ENCODE measurements at places on chromosomes 4 and X.

- DNase-seq: no peak
Observed at GRCh38 chr4:103994059-103994458, 274.3 kb upstream of the TACR3 start.

GRCh38 chr4:71050809-71051208, 57.4 kb downstream of the DCK start:
- no peak for DNase-seq

GRCh38 chrX:21638311-21638710, 19.8 kb downstream of the KLHL34 start:
- no peak for DNase-seq

- no peak for DNase-seq
Observed at GRCh38 chrX:123339221-123339905, 155.3 kb downstream of the GRIA3 start.

- DNase-seq: no peak
Observed at GRCh38 chr4:179361978-179362486, 1919.8 kb upstream of the AGA start.

DNA sequence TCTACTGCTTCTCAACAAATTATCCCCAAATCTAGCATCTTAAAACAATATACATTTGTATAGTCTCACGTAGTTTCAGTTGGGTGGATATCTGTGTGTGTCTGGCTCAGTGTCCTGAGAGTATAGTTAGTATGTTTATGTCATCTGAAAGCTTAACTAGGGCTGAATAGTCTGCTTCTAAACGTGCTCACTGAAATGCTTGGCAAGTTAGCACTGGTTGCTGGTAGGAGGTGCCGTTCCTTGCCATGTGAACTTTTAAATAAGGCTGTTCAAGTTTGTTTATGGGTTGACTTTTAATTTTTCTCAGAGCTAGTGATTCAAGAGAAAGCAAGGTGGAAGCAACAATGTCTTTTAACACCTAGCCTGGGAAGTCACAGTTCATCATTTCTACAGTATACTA, 1673.6 kb downstream of the PCDH7 start:
- no peak for DNase-seq

- no peak for DNase-seq
Observed at GRCh38 chr4:162841753-162842152, 324.9 kb downstream of the NAF1 start.

DNA sequence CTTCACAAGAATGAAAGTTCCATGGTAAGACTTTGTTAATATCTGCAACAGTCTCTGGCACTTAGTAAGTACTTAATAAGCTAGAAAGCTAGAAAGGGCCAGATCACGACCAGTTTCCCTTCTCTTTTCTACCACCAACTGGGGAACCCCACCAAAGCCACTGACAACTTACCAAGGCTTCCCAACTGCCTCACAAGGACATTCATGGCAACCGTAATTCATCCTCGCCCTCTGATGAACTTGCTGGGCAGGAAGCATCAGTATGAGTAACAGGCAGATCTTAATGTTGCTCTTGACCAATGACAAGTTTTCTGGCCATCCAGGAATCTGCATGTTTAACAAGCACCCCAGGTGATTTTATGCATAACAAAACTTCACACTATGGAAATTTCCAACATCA, 23.2 kb upstream of the ZCCHC13 start:
- DNase-seq: no peak

- DNase-seq: no peak
Observed at GRCh38 chr4:3330707-3331106, 37.9 kb downstream of the RGS12 start.

- DNase-seq: no peak
Observed at GRCh38 chr4:84263415-84263814, 235.7 kb downstream of the NKX6-1 start.

DNA sequence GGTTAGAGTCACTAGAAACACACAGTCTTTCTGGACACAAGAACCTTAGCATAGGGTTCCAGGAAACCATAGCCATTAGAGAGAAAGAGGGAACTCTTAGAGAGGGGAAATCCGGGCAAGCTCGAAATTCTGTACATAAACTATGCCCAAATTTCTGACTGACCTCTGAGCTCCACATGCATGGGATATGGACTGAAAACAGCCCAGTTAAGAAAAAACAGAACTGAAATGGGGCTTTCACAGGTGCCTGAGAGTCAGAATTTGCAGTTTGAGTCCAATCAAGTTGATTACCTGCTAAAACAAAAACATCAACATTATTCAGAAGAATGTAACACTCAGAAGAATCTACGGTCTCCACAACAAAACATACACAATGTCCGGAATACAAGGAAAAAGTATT, 13.1 kb downstream of the DCHS2 start:
- DNase-seq: no peak

GRCh38 chr4:3201718-3202702, 46.9 kb upstream of the MSANTD1 start:
- DNase-seq: peak; percentile 93

DNA sequence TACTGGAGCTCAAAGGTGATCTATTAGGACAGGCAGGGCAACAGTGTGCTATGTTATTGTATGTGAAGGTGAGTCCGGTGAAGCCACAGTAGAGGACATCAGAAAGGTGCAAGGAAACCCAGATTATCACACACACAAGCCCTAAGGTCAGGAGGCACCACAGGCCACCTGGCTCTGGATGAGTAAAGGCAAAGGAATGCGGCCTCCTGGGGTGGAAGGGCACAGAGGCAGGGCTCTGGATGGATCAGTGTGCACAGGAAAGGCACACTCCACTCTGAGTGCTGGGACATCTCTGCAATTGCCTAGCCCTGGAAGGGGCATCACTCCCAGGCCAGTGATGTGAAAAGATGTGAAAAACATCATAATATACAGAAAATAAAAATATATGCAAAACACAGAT, 683.5 kb downstream of the TRIML1 start:
- DNase-seq: no peak

GRCh38 chr4:63459329-63459728, 949.9 kb downstream of the TECRL start:
- DNase-seq: no peak

DNA sequence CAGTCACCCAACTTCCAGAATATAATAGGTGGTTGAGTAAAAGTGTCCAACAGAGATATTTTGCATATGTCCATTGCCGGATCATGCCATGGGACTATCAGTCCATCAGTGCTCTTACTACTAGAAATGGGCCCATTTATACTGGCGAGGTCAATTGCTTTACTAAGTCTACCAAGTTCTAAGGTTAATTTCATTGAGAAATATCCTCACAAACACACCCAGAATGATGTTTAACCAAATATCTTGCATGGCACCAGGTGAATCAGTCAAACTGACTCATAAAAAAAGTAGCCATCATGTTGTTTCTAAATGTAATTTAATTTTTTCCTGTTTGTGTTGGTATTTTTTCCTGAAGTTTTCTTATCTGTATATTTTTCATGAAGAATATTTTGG, 1217.0 kb downstream of the RAPGEF2 start:
- no peak for DNase-seq

DNA sequence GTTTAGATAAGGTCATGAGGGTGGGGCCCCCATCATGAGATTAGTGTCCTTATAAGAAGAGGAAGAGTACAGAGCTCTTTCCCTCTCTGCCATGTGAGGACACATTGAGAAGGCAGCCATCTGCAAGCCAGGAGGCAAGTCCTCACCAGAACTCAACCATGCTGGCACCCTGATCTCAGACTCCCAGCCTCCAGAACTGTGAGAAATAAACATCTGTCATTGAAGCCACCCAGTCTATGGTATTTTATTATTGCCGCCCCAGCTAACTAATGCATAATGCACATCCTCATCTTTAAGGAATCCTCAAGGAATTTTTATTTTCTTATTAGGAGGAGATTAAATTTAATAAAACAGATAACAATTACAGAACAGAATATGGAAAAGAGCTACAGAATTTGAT, 16.7 kb upstream of the EXOSC9 start:
- DNase-seq: no peak

DNA sequence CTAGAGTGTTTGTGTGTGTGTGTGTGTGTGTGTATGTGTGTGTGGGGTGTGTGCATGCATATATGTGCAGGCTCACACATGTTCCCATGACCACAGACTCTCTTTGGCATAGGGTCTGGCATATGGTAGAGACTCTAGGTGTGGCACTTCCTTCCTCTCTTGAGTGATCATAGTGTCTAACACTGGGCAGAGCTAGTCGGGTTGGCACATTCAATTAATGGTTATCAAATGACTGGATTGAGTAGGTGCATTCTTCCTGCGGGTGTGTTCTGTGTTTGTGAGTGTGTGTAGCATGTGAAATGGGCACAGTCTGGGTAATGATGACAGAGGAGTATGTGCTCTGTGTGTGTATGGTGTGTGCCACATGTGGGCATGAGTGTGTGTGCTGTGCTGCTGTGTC, 106.5 kb downstream of the EFNB1 start:
- no peak for DNase-seq

GRCh38 chr4:38124961-38125360, 164.8 kb downstream of the PTTG2 start:
- no peak for DNase-seq

DNA sequence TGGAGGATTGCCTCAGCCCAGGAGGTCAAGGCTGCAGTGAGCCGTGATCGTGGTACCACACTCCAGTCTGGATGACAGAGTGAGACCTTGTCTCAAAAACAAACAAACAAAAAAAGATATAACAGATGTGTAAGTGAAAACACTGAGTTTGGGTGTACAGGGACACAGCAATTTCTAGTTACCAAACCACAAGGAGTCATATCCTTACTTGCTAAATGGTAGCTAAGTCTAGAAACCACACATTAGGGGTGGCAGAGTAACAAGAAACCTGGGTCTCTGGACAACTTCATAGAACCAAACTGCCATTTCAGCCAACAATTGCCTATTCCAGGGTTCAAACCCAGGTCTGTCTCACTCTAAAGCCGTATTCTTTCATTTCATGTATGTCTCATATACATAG, 20.8 kb downstream of the PPEF2 start:
- no peak for DNase-seq

GRCh38 chrX:101057093-101057714, 5.3 kb upstream of the TRMT2B start:
- DNase-seq: no peak

GRCh38 chrX:72052415-72053090, 79.2 kb downstream of the RTL5 start:
- DNase-seq: no peak

- DNase-seq: no peak
Observed at GRCh38 chrX:19579485-19579884, 64.2 kb upstream of the MAP3K15 start.

DNA sequence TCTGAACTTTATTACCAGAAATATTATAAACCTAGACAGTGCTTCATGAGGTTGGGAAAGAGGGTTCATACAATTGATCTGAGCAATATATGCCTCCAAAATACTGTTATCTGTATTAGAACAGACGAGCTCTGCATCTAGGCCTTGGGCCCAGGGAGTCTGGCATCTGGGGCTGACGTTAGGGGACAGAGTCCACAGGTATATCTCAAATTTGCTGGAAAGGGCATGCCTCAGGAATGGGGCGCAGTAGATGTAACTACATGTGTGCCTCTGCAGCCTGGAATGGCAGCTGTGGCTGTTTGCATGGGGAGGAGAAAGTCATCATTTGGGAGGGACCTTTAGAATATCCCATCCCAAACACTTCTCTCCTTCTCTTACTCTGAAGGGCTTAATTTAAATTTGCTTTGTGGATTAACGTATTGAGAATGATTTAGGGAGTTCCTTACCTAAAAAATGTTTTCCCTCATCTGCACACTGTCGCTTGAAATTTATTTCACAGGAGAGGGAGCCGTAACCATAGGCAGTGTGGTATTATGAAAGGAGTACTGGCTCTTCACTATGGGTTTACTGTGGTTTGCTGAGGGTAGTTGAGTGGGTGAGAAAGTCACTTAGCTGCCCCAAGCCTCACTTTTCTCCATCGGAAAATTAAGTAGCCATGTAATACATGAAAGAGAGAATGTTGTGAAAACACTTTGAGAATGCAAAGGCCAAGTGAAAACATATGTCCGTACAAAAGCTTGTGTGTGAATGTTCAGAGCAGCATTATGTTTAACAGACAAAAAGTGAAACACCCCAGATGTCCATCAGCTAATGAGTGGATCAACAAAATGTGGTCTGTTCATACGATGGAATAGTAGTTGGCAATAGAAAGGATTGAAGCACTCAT, 5.9 kb downstream of the ADD1 start:
- no peak for DNase-seq

DNA sequence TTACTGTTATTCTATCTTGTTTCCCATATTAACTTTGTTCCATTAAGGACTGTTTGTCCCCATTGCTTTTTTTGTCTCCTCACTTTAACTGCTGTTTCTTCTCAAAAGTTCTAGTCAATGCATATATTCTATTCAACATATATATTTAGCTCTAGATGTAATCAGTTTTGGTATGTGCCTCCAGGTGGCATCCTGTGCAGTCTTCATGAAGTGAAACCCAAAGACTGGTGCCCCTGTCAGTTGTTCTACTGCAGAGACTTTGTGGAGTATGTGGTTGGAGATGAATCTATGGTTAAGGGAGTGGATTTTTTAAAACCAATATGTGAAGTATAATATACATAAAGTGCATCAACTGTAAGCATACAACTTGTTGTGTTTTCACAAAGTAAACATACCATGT, 57.0 kb downstream of the VAMP7 start:
- no peak for DNase-seq

GRCh38 chr4:24598025-24598424, 13.7 kb upstream of the DHX15 start:
- no peak for DNase-seq

DNA sequence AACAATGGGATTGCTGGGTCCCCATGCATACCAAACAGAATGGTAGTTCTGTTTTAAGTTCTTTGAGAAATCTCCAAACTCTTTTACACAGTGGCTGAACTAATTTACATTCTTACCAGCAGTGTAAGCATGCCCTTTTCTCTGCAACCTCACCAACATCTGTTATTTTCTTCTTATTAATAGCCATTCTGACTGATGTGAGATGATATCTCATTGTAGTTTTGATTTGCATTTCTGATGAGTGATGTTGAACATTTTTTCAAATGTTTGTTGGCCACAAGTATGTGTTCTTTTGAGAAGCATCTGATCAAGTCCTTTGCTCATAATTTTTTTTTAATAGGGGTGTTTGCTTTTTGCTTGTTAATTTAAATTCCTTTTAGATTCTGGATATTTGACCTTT, 41.2 kb upstream of the ZMAT1 start:
- DNase-seq: no peak

DNA sequence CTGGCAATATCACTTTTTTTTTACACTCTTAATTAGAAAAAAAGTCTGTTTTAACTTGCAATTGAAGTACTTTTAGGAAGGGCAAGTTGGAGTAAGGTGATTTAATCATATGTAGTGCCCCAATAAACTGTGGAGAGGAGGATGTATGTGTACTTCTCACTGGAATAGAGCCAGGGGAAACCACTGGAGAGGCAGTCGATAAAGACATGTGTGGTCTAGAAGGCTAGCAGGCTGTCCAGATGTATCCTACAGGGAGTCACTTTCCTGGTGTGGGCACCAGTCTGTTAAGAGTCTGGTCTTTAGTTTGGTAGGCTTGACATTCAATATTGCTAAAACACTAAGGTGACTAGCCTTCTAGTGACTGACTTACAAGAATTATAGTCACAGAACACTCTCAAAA, 9.6 kb upstream of the SGMS2 start:
- no peak for DNase-seq

GRCh38 chrX:73977542-73978169, 326.3 kb upstream of the ZCCHC13 start:
- DNase-seq: peak; percentile 37

Data from thymus (tissue), 14 donors.